ACHN (cell line): ENCODE measurements at places on chromosomes 3 and 15.

GRCh38 chr3:180571831-180572598 lies 29.9 kb upstream of the TTC14 start:
- no peak for DNase-seq

GRCh38 chr3:80051602-80051962 lies 283.8 kb upstream of the ROBO1 start:
- no peak for DNase-seq

- DNase-seq = no peak
Measured at GRCh38 chr3:124883766-124884473, 3.2 kb downstream of the ITGB5 start.

- DNase-seq = no peak
Measured at GRCh38 chr15:89009080-89009479, 79.2 kb upstream of the ABHD2 start.

- DNase-seq = no peak
Measured at GRCh38 chr15:70480196-70480856, 283.0 kb downstream of the UACA start.
